ENCODE measurements at places on chromosomes 4 and X. TPM values are rescaled to one million over a fixed set of nuclear protein-coding genes. Genes with fewer than 3 reads are reported as not detected.

Gene PRKG2
- 0.99 TPM for polyA plus RNA-seq

Gene TCEAL7
- polyA plus RNA-seq: not detected

Gene CT45A2
- polyA plus RNA-seq: not detected

Gene NAT8L
- polyA plus RNA-seq: not detected

Gene CWH43
- polyA plus RNA-seq: not detected

Gene TMEM150C
- polyA plus RNA-seq: not detected

Gene NEXMIF
- polyA plus RNA-seq: 0.36 TPM

Gene ADH1B
- not detected for polyA plus RNA-seq

Gene WDR17
- polyA plus RNA-seq: 1.3 TPM

Gene ZNF275
- polyA plus RNA-seq: 4.9 TPM

Gene DUSP9
- not detected for polyA plus RNA-seq

Gene CHIC2
- polyA plus RNA-seq: 43.6 TPM

Gene CYTL1
- polyA plus RNA-seq: not detected

Gene SASH3
- polyA plus RNA-seq: 203 TPM

Gene CCSER1
- 4.7 TPM for polyA plus RNA-seq

Gene ELF4
- polyA plus RNA-seq: 15.6 TPM

Gene TREX2
- polyA plus RNA-seq: 0.84 TPM

Gene ADAM29
- 0.59 TPM for polyA plus RNA-seq

Gene BTK
- 113 TPM for polyA plus RNA-seq

Gene EOLA1
- 19.0 TPM for polyA plus RNA-seq

Gene TCEAL8
- 41.1 TPM for polyA plus RNA-seq
